ENCODE measurements at places on chromosomes 2 and 18.

- DNase-seq, result no peak
Observed at GRCh38 chr18:26544451-26544850, 3.9 kb downstream of the KCTD1 start.

GRCh38 chr2:111210036-111210435, 89.3 kb downstream of the BCL2L11 start:
- DNase-seq, result no peak

- DNase-seq, result no peak
Observed at GRCh38 chr18:11839556-11839955, 11.7 kb upstream of the CHMP1B start.

DNA sequence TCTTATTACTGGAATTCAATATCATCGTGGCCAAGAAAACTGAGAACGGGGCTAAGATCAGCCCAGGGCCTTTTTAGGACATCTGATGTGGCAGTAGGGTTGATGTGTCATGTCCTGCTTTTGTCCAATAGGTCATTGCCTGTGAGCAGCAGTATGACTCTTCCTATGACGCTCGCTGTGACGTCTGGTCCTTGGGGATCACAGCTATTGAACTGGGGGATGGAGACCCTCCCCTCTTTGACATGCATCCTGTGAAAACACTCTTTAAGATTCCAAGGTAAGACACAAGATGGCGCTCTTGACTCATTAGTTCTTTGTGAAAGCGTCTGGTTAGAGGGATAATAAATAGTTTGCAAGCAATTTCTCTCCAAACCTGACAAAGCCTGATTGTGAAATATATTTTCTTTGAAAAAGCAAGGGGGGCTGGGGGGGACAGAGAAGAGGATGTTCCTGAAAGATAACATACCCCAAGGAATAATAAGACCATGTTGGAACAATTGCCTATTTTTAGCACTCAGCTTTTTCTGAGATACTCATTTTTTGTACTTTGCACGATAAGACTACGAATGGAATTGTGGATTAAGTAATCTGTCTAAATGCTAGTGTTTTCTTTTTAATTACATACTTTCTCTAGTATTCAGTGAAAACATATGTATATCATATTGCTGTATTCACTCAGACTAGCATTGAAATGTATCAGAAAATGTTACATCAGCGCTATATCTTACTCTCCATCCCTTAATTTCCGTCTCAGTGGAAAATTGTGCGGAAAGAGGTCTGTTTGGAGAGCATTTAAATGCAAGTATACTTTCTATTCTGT, 58.1 kb downstream of the MYO3B start:
- DNase-seq, result no peak

DNA sequence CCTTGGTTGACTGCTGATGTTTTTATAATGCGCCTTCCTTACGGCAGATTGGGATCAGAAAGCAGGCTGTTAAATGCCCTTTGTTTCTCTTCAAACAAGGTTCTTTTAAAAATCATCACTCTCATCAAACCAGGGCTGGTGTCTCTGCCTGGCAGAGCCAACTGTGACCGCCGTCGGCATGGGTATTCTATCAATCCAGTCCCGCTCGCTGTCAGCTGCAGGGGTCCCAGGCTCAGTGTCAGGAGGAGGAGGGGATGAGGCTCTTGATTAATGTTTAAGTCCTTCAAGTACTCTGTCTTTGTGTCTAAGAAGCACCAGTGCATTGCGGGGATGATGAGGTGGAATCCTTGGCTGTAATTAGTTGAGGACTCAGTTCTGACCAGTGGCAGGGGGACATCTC, 348.1 kb downstream of the RNF144A start:
- DNase-seq, result no peak

DNA sequence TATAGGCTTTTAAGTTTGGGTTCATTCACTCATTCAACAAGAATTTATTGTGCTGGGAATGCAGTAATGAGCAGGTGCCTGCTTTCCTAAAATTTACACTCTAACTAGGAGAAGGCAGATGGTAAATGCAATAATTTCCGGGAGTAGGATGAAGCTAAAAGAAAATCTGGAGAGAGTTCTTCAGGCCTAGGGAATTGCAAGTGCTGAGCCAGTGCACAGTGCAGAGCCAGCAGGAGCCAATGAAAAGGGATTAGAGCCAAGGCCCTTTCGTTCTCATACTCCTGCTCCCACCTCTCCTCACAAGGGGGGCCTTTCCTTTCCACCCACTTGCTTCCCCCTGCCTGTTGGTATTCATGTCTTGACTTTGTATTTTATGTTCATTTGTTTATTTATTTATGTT, 55.1 kb downstream of the CFAP221 start:
- no peak for DNase-seq

- DNase-seq, result no peak
Observed at GRCh38 chr2:112229348-112229747, 25.5 kb downstream of the ZC3H8 start.

- no peak for DNase-seq
Observed at GRCh38 chr2:21819454-21819853, 695.7 kb downstream of the TDRD15 start.

DNA sequence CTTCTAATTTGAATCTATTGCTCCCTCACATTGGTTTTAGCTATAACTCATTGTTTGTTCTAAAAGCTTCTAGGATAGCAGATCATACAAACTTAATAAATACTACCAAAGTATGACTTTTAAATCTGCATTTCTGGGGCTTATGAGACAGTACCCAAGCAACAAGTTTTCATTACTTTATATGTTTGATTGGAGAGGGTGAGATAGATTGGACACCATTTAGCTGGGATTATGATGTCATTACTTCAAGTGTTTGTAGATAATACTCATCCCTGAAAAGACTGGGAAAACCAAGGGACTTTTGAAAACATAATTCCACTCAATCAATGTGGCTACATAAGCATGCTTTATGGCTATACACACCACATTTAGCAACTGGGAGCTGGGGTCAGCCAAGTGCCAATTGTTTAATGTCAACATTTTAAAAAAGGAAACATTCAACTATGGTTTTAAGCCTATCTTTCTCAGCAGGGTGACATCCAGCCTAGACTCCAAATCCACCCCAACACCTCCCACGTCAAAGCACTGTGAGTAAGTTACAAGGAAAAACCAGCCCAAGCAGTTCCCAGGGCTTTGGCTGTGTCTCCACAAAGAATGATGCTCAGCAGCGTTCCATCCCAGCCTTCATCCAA, 119.9 kb downstream of the ETAA1 start:
- DNase-seq, result no peak

DNA sequence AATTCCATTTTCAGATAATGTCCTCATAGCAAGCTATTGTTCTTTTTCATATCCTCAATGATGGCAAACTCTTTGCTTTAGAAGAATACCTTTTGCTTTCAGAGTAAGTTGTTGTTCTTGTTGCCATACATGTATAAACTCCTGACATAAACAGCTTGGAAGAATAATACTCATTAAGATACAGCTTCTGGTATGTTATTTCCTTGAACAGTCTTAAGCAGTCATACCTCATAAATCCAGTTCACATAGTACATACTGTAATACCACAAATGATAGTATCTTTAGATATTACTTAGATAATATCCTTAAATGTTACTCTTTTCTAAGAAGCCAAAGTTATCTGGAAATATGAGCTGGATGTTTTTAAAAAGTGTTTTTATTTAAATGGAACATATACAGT, 23.2 kb downstream of the METTL8 start:
- DNase-seq, result no peak

GRCh38 chr2:54103454-54104314, 11.7 kb upstream of the ACYP2 start:
- no peak for DNase-seq

DNA sequence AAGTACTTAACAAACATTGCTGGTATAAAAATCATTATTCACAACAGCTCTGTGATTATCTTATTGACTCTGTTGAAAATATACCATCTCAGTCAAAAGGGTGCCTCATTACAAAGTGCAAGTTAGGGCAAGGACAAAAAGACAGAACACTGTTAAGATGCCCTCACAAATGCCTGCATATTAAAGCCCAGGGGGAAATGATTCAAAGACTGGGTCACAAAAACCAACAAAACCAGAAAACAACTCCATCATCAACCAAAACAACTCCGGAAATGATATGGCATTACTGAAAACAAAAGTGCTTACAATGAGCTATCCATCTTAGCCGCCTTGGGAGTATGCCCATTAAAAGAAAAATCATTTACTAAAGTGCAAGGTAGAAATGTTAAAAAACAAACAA, 9.9 kb downstream of the PLA2R1 start:
- no peak for DNase-seq

DNA sequence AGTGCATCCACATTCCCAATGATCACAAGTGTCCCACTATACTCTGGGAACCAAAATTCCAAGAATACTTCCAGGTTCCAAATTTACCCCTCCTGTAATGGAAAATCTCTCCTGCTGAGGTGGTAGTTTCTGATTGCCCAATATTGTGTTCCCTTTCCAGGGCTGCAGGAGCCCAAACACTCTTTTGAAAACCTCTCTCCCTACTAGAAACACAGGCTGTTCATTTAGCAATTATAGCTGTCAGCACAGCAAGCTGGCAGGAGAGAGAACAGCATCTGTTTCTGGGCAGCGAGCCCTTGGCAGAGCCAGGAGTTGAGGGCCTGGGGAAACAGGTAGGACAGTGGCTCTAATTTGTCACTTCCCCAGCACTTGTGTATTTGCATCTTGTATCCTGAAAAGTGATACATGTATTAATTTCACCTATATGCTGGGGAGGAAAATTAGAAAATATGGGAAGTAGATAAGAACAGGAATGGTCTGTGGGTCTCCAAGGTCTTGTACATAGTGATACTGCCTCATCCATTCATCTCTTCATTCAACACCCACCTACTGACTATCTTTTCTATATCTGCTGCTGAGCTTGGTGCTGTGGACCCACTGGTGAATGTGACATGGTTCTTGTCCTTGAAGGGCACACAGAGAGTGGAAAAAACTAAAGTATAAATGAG, 16.9 kb upstream of the PAIP2B start:
- no peak for DNase-seq

GRCh38 chr2:226300196-226300886, 499.3 kb downstream of the IRS1 start:
- no peak for DNase-seq

DNA sequence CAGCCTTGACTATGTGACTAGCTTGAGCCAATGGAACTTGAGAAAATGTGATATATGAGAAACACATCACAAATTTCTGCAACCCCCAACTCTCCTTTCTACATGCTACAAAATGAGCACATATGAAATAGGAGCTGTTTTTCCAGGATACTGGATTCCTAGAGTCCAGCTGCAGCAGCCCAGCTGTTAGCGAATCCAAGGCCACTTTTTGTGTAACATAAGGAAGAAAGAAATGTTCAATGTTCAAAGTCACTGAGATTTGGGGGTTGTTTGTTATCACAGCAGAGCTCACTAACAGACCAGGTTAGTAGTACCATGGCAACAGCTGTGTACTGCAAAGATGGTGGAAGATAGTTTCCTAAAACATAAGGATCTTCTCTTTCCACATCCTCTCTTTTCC, 12.6 kb upstream of the COL6A3 start:
- DNase-seq, result no peak

DNA sequence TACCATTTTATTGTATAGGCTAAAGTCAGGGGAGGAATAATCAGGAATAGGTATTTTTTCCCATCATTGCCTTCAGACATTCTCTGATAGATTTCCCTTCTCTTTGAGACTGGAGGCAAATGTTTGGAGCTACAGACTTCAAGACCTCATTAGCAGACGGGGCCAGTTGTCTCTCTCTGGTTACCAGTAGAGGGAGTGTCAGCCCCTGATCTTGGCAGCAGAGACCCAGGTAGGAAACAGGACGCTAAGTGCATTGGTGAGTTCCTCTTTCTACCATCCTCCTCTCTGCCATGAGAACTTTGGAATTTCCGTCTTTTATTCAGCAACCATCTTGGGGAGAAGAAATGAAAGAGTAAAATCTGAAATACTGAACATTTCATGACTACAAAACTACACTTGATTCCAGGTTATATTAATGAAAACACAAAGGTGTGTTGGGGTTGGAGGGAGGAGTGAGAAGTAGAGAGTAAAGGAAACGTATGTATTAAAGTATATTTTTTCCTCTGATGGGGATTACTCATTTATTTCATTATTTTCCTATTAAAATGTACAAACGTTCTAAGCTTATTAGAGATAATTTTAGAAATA, 186.2 kb upstream of the GCFC2 start:
- no peak for DNase-seq

GRCh38 chr2:219405451-219405850, 12.7 kb upstream of the DES start:
- DNase-seq, result no peak

GRCh38 chr2:25354116-25354515, 12.4 kb upstream of the DNMT3A start:
- no peak for DNase-seq

DNA sequence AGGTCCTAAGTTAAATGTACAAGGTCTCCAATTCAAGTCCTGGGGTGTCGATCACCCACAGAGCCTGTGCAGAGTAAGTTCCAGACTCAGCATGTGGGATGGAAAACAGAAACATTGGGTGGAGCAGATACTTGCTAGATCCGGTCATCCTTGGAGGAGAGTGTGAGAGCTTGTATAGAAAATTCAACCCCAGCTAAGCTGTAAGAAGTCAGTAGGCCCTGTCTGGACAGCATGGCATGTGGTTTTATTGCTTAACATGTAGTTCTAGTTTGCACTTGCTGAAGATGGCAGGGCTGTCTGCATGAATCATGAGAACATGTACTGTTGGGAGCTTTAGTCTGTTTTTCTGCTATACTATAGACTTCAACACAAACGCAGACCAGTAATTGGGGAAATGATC, 189.6 kb upstream of the RMP24 start:
- DNase-seq, result no peak

DNA sequence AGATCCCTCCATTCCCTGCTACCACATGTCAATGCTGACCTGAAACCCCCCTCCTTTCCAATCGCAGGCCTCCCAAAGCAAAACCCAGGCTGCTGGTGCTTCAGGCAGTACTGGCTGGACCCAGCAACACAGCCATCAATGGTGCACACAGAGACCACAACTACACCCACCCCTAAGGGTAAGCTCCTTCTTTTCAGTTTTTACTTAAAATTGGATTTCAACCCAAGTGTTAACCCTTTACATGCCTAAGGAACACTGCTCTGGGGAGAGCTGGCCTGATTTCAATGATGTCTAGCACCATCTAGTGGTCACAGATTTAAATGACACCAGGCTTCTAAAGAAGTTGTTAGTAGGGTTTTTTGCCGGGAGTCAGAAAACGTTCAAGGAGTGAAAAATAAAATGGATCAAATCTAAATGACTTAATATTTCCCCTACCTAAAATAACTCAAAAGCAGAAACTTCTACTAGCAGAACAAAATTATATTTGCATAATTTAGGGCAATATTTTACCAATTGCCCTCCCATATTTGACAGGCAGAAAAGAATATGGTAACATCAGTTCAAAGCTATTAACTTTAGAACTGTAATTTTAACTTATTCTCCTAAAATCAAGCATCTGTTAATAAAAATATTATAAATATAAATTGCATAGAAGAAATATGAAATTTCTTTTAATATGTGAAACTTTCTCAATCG, 24.6 kb downstream of the FECH start:
- no peak for DNase-seq

GRCh38 chr2:128584296-128584890, 265.7 kb upstream of the HS6ST1 start:
- DNase-seq, result no peak

DNA sequence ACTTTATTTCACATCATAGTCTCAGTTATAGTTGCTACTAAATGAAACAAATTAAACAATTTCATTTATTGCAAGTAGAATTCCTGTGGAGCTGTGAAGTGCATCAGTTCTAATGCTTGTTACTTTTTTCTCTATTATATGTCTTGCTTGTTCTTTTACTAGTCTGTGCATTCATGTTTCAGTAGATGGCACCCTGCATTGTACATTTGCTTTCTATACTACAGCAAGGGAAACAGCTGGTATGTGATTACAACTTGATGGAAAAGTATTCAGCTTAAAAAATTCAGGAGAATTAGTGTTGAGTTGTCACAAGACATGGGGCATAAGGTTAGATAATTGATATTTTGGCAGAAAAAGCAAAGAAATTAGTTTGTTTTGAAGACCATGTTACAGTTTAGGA, 72.3 kb downstream of the TANK start:
- no peak for DNase-seq

All from SIG-M5 (cell line).